ENCODE measurements at places on chromosomes 2 and 18.

DNA sequence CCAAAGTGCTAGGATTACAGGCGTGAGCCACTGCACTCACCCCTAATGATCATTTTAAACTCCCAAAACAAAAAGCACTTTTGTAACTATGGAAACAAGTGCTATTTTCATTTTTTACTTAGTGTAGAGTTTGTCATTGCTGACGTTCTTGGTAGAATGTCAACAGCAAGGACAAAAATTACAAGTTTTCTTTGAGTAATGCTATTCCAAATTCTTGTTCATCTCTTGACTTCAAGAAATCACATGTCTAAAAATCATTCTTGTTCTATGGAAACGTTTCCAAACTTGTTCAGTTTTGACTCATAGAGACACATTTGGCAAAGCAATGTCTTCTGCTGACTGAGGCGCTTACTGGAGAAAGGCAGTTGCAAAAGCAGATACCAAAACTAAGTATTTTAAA lies 82.6 kb downstream of the MBP start:
- DNase-seq: no peak

GRCh38 chr18:74402806-74403433 lies 54.2 kb downstream of the DIPK1C start:
- no peak for DNase-seq

GRCh38 chr2:231648579-231649174 lies 56.0 kb downstream of the TEX44 start:
- peak; percentile 69 for DNase-seq

GRCh38 chr18:75052475-75052874 lies 156.5 kb downstream of the PTGR3 start:
- DNase-seq: no peak

All from activated CD4-positive, alpha-beta T cell treated with anti-CD3 and anti-CD28 coated beads, Interleukin-2, amount 50 U/mL, for 48 hours (primary cell).